Activated CD4-positive, alpha-beta T cell treated with anti-CD3 and anti-CD28 coated beads, Interleukin-2, amount 50 U/mL, for 4 hours (primary cell): ENCODE measurements at places on chromosomes 7 and 10.

DNA sequence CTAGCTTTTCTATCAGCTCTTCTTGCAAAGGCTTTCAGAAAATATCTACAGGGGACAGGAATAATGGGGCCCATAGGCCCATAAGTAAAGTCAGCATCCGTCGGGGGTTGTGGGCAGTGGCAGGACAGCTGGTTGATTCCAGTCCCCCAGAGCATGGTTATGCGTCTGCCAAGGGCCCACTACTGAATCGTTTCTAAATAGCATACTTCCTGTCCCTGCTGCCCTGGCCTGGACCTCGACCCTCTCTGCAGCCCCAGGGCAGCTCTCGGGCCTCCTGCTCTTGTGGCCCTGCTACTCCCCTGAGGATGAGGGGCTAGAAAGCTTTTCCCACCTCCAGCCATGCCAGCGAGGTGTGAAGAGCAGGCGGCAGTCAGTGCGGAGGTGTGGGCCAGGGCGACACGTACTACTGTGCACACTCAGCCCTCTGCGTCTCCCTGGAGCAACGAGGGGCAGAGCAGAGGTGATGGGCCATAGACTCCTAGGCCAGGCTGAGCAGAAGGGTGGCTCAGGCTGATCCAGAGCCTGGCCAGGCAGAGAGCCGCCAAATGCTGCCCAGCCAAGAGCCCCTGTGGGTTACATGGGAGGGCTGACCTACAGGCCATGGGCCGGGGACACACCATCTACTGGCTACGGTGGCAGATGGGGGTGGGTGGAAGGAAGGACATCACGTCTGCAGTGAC is 4.7 kb upstream of the OPN4 start:
- no peak for DNase-seq

GRCh38 chr7:435630-436366 is 83.8 kb downstream of the PDGFA start:
- no peak for DNase-seq

GRCh38 chr7:148398844-148399365 is 191.7 kb upstream of the C7orf33 start:
- DNase-seq, result no peak

GRCh38 chr7:102874166-102874829 is 38.5 kb upstream of the LRRC17 start:
- DNase-seq, result no peak

GRCh38 chr7:76352193-76352592 is 6.6 kb downstream of the YWHAG start:
- no peak for DNase-seq
